Activated CD8-positive, alpha-beta memory T cell treated with anti-CD3 and anti-CD28 coated beads for 1 hour (primary cell): ENCODE measurements at places on chromosomes 1 and 21.

DNA sequence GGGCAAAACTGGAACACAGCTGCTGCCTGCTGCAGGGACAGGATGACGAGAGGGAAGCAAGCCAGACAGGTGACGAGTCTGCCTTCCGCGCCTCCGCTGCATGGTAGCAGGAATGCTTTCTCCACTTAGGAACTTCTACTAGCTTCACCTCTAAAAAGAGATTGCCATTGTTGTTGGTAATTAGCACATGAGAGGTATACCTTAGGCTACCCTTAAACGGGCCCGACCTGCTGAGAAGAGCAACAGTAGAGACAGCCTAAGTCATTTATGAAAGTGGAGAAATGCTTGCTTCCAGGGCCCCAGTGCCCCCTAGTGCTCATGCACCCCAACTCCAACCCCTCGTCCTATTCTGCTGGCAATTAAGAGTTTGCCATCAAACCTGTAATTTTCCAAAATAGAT is 96.9 kb upstream of the AKT3 start:
- DNase-seq: no peak

- DNase-seq: no peak
Observed at GRCh38 chr1:14366091-14367018, 232.1 kb upstream of the KAZN start.

GRCh38 chr1:150970808-150971582 is 3.6 kb downstream of the CERS2 start:
- DNase-seq: no peak

GRCh38 chr1:59361766-59362165 is 64.9 kb downstream of the FGGY start:
- no peak for DNase-seq

- DNase-seq: no peak
Observed at GRCh38 chr1:183460596-183460995, 11.7 kb upstream of the SMG7 start.

DNA sequence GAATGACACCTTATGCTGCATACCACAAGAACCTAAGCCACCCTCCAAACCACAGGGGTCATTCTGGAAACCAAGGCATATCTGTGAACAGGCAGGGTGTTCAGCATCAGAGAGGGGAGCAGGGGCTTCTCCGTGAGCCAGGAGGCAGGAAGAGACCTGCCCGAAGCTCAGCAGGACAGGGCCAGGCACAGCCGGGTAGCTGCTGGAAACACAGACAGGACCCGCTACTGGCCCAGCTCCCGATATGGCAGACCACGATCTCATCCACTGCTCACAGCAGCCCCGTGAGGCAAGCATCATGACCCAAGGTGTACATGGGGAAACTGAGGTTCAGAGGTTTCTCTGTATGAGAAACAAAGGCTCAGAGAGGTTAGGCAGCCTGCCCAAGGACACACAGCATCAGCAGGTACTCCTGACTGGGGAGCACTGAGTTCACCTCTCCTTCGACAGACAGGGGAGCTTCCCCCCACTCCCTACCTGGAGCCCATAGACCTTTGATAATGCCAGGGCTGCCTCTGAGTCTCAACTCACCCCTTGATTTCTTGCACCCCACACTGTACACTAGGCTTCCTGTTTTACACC is 317.7 kb downstream of the MATN1 start:
- DNase-seq: no peak

- no peak for DNase-seq
Observed at GRCh38 chr1:215792446-215792845, 225.3 kb downstream of the KCTD3 start.

DNA sequence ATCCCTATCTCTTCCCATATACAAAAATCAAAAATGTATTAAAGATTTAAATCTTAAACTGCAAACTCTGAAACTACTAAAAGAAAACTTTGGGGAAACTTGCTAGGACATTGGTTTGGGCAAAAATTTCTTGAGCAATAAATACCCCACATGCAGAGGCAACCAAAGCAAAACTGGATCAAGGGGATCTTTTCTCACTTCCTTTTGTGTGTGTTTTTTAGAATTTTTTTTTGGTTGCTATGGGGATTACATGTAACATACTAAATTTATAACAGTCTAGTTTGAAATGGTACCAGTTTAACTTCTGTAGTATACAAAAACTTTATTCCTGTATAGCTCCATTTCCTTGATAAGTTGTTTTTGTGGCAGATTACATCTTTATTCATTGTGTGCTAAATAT is 16.8 kb downstream of the MAST2 start:
- no peak for DNase-seq
